ENCODE measurements at places on chromosomes 5 and 9.

- no peak for DNase-seq
These were observed 128.1 kb downstream of the CRB2 start for GRCh38 chr9:123484130-123484529.

DNA sequence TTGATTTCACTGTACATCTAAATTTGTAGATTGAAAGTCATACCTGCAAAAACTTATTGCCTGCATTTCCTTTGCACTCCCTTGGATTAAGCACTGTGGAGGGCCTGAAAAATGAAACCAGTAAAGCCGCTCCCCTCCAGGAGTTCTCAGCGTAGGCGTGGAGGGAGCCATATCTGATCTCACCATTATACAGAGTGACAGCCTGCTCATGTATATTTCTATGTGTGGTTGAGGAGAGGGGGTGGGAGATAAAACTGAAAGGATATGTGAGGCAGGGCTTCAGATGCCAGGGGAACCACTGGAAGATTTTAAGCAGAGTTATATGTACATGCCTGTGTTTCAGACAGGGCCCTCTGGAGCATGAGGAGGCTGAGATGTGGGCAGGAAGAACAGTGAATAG, 303.0 kb downstream of the MSX2 start:
- DNase-seq = no peak

GRCh38 chr5:111129938-111130337, 37.8 kb downstream of the WDR36 start:
- no peak for DNase-seq

DNA sequence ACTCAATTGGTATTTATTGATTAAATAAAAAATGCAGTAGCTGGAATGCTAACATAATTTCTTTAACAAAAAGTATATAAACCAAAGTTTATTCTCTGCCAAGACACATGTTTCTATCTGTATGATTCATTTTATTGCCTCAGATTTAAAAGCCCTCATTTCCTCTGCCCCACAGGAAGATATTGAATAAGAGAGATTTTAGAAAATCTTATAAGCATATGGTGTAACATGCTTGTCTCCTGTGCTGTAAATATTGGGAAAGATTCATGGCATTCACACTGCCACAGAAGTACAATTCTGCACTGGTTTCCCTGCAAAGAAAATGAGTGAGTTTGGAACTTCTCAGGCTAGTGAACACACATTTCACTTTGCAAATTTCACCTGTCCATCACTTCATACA, 134.9 kb upstream of the FBXL7 start:
- no peak for DNase-seq

- DNase-seq = no peak
These were observed 51.9 kb downstream of the IPPK start for GRCh38 chr9:92617951-92618510.

DNA sequence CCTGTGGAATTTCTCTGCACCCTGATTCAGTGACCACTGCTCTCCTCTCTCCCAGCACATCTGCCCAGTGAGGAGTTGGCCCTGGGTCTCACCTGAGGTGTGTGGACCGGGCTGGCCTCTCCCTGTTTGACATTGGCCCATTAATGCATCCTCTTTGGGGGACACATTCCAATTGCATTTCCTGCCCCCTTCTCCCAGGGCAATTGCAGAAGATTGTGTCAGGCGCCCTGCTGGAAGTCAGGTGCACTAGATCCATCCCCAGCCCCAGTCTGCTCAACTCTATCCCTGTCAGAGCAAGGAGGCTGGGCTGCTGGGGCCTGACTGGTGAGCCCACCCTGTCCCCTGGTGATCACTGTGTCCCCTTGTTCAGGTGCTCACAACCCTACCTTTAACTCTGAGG, 84.5 kb downstream of the LMX1B start:
- DNase-seq = no peak

DNA sequence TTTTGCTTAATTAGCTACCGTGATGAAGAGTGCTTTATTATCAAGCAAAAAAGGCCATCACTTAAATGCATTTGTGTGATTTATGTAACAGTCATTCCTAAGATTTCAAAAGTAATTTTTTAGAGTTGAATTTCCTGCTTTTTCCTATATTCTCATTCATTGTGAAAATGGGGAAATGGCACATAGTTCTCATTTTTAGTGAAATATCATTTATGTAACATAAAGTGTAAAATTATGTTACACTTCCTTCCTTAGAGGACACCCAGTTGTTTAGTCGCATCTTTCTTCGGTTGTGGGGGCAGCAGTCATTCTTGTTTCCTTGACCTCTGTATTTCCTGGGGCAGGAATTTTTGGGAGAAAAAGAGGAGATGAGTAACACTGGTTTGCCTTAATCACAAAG, 142.8 kb downstream of the MAST4 start:
- no peak for DNase-seq

DNA sequence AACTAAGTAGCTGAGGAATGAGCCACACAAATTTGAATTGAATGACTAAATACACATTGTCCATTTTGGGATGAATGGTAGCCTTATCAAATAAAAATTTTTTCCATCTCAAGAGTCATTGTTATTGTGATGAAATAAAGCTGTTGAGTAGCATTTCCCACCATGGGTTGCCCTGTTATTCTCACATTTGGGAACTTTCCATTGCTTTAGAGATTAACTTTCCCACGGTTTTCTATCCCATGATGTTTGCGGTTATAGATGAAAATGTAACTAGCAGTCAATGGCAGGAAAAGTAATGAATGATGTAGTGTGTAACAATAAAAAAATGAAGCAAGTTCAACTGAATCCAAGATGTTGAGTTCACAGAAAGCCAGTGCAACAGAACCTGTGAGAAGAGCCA, 59.9 kb upstream of the PLPP1 start:
- no peak for DNase-seq

DNA sequence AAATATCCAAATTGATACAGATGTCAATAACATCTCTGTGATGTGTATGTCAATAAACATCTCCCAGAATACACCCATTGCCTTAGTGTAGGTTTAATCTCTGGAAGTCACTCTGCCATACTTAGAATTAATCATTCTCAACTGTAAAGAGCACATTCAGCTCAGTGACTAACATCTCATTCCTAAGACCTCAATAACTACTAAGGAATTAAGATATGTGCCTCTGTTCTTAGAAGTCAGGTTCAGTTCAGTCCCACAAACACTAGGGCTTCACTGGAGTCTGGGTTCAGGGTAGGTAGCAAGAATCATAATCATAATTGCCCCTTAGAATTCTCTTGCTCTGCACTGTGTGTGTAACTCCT, 31.7 kb downstream of the UGCG start:
- DNase-seq = no peak

- DNase-seq = no peak
These were observed 15.7 kb downstream of the DAB2 start for GRCh38 chr5:39409033-39409432.

GRCh38 chr9:20693068-20693467, 9.0 kb downstream of the FOCAD start:
- DNase-seq = no peak

DNA sequence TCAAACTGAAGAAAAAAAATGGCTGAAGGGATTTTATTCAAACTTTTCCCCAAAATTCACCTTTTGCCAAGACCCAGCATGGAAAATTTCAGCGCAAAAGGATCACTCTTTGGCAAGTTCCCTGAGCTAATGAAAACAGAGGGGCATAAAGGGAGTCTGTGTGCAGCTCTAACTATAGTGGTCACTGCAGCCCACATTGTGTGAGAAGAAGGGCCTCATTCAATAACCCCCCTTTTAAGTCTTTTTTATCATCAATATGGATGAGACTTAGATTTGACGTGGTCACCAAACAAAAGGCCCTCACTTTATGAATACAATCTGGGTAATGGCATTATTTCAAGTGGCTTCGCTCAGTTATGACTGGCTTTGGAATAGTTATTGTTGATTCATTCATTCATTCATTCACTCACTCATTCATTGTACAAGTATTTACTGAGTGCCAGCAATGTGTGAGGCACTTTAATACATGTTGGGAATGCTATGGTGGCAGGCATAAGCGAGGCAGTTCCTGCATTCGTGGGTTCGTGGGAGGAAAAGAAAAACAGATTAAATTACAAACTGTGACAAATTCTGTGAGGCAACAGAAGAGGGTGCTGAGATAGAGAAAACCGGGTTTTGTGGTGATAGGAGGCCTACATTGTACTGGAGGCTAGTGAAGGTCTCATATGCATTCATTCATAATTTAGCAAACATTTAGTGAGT, 145.7 kb upstream of the KLF4 start:
- no peak for DNase-seq

DNA sequence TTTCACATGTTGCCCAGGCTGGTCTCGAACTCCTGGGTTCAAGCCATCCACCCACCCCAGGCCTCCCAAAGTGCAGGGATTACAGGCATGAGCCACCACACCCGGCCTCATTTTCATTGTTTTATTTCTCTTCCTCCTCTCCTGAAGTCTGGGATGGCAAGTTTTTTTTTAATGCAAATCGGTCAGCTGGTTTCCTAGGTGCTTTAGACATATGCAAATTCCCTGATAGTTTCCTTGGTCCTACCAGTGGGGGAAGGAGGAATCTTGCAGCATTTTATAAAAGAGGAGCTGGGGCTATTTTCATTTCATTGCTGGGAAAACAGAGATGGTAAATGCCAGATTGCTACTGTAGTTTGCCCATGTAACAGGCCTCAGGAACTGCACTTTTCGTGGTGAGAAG, 179.4 kb downstream of the ACTL7B start:
- no peak for DNase-seq

DNA sequence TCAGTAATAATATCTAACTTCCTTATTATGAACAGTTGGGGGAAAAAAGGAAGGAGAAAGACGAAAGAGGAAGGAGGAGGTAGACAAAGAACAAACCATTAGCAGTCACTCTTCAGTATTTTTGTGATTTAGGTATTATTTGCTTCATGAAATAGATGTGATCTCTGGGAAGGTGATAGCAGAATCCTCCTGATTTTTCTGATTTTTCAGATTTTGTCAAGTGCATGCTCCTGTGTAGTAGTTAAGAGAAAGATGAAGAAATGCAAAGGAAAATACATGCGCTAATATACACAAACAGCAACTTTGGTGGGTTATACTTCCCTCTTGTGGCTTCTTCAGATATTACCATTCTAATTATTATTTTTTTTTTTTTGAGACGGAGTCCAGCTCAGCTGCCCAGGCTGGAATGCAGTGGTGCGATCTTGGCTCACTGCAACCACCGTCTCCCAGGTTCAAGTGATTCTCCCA, 31.6 kb downstream of the LMNB1 start:
- no peak for DNase-seq

- DNase-seq = no peak
These were observed 127.7 kb downstream of the C9orf50 start for GRCh38 chr9:129493002-129493705.

DNA sequence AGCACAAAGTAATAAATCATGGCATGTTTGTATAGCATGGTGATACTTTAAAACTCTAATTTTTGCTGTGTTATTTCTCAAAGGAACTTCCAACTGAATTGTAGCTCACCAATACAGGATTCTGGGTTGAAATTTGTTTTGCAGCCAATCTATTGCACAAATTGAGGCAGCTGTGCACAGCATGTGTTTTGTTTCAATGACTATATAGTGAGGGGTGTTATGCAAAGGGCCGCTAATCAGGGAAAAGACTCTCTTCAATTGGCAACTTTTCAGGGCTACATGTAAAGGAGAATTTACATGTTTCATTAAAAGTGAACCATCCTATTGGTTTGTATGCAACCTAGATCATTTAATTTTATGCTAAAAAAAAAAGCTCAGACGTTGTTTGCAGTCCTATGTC, 44.6 kb downstream of the PLPPR1 start:
- no peak for DNase-seq

- DNase-seq = no peak
These were observed 162.7 kb downstream of the C9orf50 start for GRCh38 chr9:129458155-129458661.

DNA sequence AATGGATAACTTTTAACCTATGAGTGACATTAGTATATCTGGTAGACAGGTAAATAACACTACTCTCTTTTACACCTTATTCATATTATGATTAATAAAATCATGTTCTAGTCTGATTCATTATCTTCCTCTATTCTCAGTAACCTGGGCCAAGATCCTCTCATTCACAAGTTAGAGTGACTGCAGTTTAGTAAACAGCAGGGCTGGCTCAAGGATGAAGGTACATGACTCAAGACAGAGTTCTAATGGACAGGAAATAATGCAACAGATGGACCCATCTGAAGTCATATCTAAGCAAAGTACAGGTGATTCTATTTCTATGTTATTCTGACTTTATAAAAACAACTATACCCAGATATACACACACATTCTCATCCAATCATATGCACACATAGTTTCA, 582.5 kb upstream of the CDH18 start:
- no peak for DNase-seq

DNA sequence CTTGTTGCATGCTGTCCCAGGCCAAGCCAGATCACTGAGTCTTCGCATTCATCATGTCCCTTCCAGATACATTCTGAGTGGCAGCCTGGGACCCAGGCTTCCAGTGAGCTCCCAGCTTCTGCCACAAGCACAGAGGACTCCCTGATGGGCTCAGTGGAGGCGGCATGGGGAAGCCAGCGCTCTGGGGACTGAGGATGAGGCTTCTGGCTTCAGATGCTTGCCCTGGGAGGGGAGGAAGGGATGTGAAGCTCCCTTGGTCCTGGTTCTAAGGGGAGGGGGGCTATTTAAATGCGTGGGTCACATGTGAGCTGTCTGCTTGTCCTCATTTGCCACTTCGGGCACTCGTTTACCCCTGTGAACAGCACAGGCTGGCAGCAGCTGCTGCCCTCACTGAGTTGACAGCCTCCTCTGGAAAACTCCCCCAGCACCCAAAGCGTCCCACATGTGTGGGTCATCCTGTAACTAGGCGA, 174.0 kb downstream of the NR3C1 start:
- no peak for DNase-seq

DNA sequence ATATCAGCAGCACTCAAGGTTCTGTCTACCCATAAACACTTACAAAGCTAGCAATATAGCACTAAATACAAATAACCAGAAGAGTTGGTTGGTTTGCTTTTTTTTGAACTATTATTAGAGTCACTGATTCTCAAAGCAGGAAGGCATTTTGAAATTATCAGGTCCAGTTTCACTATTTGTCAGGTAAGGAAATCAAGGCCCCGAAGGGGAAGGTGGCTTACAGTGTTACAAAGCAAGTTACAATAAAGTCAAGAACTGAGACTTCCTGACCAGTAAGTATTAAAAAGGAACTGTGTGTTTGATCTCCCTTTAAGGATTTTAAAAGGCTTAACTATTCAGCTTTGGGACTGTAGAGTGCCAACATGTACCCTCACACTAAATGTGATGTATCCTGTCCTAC, 10.8 kb downstream of the C5orf15 start:
- no peak for DNase-seq

Measured in activated T-cell treated with anti-CD3 and anti-CD28 coated beads for 4 hours (primary cell).